ENCODE measurements at places on chromosomes 7 and 10.
A peak's percentile ranks its signal among the peaks of the same experiment; 100 is the strongest.

GRCh38 chr10:122182308-122182707, 88.8 kb upstream of the BTBD16 start:
- DNase-seq: no peak

DNA sequence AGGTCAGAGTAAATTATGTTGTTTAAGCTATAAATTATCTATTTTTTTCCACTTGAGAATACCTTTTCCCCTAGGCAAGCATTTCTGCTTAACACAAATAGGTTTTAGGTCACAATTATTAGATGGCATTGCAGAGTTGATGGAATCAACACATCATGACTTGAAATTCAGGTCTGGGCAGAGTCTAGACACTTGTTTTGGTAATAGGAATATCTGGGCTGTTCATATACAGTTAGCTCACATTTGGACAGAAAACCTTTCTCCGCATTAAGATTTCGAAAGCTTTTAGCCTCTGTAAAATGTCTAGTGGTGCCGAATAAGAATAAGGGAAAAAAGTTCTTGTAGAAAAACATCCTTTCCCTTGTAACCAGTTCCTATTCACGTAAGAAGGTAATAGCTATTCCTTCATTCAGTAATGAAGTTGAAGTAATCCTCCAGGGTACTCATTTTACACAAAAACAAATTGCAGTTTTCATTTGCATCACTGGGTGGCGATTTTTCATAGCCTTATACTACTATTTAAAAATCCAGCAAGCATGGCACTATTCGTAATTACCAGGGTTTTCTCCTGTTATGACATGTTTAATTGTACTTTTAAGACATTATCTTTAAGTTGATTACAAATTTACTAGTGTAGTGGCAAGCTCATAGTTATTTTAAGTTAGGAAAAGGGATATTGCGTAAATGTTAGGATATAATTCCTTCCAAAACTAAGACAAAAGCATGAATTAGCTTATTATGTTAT, 37.0 kb downstream of the RPA3 start:
- DNase-seq: peak; percentile 28

DNA sequence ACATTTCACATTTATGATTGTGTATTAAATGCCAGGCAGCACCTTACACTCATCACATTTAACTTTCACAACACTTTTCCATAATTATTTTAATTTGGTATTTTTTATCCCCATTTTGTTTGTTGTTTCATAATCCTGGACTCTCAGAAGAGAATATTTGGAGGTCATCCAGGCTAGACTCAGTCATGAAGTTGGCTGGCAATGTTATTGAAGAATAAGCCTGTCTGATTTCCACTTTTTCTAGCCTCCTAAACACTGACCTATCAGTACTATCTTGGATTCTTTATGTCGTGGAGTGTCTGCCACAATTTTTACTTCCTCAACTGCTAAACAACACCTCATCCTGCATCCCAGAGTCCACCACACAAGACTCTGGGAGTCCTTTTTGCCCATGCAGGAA, 372.3 kb upstream of the NRP1 start:
- DNase-seq: peak; percentile 15

- DNase-seq: no peak
Observed at GRCh38 chr7:19455623-19456022, 253.2 kb downstream of the POLR1F start.

DNA sequence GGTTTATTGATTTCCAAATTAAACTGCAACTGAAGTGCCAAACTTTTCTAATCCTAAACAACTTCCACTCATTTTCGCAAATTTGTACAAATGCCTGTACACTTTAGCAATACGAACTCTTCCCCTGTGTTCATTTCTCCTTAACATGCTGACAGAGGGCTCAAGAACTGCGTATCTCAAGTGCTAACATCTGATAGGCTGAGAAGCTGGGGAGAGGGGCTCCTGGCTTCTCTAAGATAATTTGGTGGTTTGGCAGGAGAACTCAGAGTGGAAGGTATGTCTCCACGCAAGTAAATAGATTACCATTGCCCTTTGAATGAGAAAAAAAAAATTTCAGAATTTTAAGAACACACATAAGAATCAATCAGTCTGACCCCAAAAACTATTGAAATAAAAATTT, 53.3 kb upstream of the ANLN start:
- no peak for DNase-seq

DNA sequence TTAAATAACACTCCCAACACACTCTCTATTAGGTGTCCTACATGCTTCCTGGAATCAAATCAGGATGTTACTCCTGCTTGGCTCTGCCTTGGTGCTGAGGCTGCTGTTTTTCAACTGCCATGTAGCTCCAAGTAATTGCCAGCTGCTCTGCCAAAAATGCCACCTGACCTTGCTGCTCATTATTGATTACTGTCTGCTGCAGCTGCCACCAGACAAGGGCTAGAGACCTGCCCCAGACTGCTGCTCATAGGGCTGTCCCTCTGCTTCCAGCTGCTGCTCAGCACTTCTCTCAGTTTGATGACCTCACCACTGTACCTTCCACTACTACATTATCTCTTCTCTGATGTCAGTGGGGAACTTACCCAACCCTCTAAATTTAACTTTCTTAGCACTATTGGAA, 102.5 kb downstream of the PCLO start:
- no peak for DNase-seq

DNA sequence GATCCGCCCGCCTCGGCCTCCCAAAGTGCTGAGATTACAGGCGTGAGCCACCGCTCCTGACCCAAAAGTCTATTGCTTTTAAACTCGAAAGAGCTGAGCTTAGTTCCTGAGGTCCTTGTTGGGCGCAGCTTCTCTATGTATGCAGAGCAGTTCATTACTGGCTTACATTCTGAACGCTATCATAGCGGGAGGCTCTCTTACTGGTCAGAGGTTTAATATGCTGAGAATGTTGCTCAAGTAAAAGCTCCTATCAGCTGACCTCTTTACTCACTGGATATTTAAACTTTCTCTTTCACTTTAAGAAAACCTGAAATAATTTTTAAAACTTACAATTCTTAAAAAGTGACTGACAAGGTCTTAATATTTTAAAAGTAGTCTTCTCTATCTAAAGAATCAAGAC, 160.8 kb upstream of the WNT16 start:
- no peak for DNase-seq

GRCh38 chr10:59876695-59877094, 29.7 kb downstream of the CCDC6 start:
- DNase-seq: no peak

DNA sequence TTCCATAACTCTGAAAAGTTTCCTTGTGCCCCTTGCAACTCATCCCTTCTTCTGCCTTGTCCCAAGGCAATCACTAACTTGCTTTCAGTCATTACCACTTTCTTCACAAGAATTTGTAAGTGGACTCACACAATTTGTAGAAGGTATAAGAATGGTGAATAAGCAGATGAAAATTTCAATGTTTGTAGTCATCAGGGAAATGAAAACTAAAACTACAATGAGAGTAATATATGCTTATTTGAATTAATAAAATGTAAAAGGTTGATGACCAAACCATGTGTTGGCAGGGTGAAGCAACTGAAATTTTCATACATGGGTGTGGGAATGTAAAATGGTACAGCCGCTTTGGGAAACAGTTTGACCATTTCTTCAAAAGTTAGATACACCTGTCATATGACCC, 79.7 kb downstream of the GNAT3 start:
- DNase-seq: no peak

GRCh38 chr10:98649170-98649569, 202.4 kb upstream of the HPS1 start:
- DNase-seq: no peak

DNA sequence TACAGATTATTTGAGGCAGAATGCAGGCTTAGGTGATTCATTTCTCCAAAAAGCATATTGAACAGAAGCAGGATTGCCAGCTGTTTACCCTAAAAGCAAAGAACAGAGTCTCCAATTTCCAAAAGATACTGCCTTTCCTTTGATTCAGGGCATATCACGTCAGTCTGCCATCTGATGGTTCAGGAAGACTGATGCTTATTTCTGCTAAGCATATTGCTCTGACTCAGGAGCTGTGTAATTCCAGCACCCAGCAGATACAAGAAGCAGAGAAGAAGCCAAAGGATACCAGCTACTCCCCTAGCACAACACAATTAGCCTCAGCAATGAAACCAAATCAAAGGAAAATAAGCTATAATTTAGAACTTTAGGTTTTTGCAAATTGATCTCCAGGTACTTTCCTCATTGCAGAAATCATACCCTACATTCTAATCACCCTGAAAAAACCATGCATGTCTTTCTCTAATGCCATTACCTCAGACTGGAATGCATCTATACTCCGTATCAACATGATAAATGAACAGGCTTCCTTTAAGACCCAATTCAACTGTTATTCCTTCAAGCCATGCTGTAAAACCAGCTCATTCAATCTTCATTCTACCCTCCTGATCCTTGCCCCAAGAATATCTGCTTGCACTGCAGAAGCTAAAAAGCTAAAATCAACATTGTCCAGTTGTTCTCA, 55.1 kb downstream of the ABI1 start:
- no peak for DNase-seq

- no peak for DNase-seq
Observed at GRCh38 chr7:111238886-111239285, 148.0 kb downstream of the LRRN3 start.

GRCh38 chr7:26135076-26135475, 16.9 kb upstream of the NFE2L3 start:
- no peak for DNase-seq

DNA sequence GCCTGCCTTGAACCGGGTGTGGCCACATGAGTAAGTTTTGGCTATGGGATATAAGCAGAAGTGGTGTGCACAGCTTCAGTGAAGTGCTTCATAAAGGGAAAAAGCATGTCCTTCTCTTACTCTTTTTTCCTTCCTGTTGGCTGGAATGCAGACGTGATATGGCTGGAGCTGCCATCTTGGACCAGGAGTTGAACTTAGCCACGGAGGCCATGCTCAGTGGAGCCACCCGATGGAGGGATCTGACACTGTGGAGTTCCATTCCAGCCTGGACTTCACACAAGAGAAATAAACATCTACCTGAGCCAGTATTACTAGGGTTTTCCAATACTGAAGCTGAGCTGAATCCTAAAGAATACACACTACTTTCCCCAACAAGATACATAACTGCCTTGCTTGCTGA, 52.3 kb downstream of the CCDC3 start:
- no peak for DNase-seq

GRCh38 chr7:157276731-157277562, 59.9 kb upstream of the DNAJB6 start:
- no peak for DNase-seq

DNA sequence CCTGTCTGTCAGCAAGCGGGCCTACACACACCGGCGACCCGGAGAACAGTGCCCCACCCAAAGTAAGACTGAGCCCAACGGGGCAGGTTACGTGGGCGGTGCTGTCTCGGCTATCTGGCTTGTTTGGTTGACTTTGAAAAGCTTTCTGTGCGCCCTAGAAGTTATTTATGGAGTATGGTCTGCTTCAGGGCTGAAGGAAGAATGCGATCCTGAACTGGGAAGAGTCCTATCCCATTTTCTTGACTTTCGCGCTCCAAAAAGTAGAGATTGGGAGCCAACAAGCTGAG, 1.5 kb downstream of the INA start:
- no peak for DNase-seq

- no peak for DNase-seq
Observed at GRCh38 chr7:158107806-158108205, 479.8 kb downstream of the PTPRN2 start.

DNA sequence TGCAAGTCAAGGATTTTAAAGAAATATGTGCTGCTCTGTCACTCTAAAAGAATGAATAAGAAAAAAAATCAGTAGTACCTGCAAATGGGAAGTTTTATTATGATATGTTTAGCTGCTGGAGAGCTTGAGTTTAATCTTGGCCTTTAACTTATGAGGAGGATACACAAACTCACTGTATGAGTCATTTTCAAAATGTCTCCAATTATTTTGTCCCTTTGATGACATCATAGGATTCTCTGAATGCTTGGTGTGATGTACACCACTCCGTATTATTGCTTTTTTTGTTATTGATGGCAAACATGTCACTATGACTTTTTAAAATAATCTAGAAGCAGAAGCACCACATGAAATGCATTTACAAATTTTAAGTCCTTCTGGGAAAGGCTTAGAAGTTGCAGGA, 125.8 kb downstream of the RALA start:
- DNase-seq: no peak
